Peyer's patch (tissue), 4 donors: ENCODE measurements at places on chromosomes 1 and 21.

- peak; percentile 45 for DNase-seq
Observed at GRCh38 chr1:1167841-1168450, 5.7 kb upstream of the TTLL10 start.

- no peak for DNase-seq
Observed at GRCh38 chr1:159180516-159180915, 9.1 kb downstream of the CADM3 start.

GRCh38 chr1:205590457-205590768 lies 41.4 kb downstream of the ELK4 start:
- DNase-seq, result peak; percentile 43

DNA sequence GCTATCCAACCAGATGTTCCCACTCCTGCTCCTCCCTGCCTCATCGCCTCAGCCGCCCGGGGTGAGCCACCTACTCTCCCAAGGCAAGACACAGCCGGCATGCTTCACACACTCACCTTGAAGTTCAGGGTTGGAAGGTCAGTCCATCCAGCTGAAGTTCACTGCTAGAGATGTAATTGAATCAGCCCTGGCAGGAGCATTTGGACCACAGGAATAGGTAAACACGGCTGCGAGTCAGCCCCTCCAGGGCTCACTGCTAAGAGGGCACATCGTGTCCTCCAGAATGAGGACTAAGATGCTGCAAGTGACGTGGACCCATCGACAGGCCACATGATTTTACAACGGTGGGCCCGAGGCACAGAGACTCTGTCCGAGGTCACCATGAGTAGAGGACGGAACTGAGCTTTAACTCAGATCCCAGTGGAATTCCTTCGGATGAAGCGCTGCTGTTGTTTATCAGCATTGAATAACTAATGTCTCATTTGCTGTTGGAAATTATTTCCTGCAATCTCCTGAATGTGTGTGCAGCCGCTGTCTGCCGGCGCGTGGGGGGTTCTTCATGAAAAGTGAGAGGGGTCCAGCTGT lies 41.9 kb downstream of the RSPH1 start:
- DNase-seq, result no peak

- no peak for DNase-seq
Observed at GRCh38 chr1:56424744-56425493, 154.4 kb downstream of the PLPP3 start.

DNA sequence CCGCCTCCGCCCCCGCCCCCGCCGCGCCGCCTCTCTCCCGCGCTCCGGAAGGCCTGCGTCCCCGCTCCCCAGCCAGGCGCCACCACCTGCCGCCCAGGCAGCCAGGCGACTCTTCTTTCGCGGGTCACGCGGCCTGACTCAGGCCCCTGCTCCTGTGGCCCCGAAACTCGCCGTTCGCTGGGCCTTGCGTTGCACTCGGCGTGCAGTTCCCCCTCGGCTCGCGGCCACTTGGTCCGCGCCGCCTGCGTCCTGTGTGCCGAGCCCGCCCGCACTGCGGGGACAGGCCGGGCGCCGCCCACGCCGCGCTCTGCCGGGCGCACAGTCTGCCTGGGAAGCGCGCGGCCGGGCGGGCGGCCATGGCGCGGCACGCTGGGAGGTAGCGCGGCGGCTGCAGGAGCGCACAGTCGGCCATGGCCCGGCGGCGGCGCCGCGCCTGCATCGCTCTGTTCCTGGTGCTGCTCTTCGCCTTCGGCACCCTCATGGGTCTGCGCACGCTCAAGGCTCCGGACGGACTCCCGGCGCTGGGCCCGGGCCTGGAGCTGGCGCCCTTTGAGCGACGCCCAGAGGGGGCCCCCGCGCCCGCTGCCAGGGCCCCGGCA lies at the start of gene MANEAL:
TSS of gene MANEAL (plus strand) at position 75 of the 599 bp plus-strand sequence. CDS start at position 411, 336 bp downstream.
- DNase-seq, result peak; percentile 71

DNA sequence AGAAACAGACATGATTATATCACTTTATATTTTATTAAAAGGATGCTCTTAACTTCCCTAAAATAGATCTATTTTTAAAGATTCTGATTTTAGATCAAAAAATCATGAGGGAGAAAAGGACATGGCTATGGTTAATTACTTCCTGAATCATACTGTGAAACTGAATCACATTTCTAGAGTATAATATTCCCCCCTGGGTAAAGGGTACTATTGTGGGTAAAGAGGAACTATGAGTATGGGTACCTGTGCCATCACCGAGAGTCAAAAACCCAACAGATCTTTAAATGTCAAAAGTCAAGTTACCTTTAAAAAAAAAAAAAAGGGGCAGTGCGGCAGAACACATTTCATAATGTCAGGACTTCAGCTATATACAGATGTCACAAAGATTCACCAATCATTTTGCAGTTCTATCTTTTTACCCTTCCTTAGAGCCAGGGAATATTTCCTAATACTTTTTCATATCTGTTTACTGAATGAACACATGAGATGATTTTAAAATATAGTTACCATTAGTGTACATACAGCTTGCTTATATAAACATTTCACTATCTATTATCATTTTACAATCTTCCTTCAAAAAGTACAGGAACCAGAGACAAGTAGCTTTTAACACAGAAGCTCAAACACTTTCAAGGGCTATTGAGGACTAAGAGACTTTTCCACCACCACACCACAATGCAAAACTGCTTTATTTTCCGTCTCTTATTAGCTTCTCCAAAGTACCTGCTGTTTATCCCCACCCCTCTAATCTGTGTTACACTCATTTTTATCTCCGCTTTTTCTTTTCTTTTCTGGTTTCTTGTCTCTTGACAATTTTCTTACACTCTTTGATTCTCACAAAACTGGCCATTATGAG lies 45.0 kb downstream of the EVI5 start:
- DNase-seq, result no peak
